ENCODE measurements at places on chromosomes 2 and 18.

DNA sequence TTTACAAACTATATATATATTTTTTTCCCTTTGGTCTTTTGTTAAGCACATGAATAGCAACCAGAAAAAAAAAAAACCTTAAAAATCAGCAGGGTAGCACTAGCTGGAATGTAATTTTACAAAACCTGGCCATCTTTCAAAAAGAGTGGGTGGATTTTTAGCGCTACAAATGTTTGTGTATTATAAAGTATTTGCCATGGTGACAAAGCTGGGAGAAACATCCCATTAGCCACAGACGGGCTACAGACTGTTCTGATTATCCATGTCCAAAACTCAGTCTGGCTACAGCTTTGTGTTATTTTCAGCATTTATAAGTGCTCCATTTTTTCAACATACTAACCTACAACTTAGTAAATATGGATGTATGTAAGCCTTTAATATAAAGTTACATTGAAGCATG lies 249.5 kb upstream of the TANK start:
- no peak for DNase-seq

DNA sequence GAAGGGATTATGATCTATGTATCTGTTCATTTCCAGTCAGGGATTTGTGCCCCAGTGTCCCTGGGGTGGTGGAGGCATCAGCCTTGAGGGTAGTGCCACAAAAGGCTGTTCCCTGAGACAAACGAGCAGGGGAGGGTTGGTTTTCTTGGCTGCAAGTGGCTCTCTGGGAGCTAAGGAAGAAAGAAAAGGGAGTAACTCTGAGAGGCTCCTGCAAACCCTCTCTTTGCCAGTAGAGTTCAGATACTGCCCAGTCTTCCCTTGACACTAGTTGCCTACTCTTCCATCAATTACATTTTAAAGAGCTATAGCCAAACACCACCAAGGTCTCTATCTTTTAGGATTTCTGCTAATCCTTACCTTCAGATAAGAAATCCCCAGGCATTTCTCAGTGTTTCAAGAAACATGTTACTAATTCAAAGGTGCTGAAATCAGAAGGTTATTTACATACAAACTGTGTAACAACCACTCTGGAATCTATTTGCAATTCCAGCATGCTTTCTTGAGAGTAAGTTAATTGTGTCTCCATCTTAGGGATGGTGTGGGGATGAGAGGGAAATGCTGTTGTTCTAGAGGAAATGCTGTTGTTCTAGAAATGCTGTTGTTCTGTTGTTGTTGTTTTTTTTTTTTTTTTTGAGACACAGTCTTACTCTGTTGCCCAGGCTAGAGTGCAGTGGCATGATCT lies 18.7 kb upstream of the KCTD1 start:
- DNase-seq, result no peak

- DNase-seq, result no peak
Measured at GRCh38 chr2:51013079-51013932, 18.6 kb downstream of the NRXN1 start.

GRCh38 chr2:286774-287392 lies 1.0 kb downstream of the ALKAL2 start:
- no peak for DNase-seq

DNA sequence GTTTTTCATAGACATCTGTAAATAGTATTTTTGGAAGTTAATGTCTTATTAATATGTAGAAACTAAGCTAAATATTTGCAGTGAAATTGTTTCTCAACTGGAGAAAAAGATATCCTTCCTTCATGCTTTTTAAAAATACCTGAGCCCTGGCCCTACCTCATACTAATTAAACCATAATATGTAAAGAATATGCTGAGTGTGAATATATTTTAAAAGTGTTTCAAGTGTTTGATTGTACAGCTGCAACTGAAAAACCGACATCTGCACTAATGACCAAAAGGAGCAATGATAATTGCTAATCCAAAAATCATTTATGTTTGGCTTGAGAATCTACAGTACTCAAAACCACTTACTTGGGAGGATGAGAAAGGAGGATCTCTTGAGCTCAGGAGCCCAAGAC lies 156.7 kb downstream of the MBD5 start:
- no peak for DNase-seq

DNA sequence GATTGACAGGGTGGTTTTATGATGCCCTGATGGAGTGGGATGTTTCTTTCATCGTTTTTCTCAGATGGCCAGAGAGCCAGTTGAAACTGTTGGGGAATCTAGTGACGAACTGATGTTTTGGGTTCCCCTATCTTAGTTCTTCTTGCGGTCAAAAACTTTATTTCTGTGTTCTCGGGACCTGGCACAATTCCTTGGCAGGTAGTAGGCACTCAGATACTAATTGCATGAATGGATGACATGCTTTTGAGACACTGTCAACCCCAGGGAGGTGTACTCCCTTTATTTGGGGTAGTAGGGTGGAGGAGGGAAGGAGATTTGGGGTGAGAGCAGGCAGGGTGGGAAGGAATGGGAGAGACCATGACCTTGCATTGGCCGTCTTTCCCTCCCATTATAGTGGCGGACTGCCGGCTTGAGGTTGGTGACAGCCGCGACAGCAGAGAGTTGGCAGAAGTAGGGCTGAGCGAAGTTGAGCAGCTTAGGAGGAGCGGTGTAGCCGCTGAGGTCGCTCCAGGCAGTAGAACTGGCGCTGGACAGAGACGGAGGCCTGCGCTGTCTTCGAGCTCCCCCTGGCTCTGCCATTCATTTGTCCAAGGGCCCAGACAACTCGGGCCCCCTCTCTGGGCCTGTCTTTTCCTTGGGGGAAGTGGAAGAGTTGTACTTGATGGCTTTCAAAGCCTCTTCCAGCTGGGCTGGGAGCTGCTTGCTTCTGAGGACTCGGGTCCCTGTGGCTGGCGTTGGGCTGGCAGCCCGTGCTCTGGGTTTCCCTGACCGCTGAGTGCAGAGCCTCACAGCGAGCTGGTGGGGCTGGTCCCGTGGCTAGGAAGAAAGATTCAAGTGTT lies 2.6 kb downstream of the TET3 start:
- DNase-seq, result no peak

DNA sequence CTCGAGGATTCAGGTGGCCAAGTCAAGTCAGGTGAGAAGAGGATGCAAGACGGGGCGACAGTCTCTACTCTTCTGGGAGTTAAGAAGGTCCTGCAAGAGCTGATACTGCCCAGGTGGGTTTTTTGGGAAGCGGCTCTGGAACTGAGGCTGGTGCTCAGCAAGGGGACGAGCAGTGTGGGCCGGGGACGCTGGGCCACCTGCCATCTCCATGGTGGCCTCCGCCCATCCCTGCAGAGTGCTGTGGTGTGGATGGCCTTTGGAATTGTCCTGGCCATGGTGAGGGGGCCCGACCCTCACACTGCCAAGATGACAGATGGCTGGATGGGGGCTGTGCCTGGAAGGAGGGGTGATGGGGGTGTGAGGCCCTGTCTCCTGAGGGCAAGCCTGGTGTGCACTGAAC lies 34.2 kb upstream of the LDLRAD4 start:
- DNase-seq, result no peak

DNA sequence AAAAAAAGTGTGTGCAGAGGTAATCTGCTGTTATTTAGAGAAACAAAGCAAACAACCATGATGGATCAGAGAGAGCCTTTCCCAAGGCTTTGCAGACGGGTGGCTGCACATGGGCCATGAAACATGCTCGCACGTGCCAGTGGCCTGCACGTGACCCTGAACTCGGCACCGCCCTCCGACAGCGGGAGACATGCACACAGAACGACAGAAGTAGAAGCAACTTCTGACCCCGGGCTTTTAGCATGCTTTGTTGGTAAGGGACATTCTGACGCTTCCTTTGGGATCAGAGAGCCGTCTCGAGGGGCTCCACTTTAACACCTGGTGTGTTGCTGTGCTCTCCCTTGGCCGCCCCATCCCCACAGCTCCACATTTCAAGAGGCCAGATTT lies 112.5 kb downstream of the KCNF1 start:
- no peak for DNase-seq

GRCh38 chr18:10128921-10129501 lies 215.2 kb downstream of the VAPA start:
- DNase-seq, result no peak

All from GM19239 (cell line).